ENCODE measurements at places on chromosomes 12 and 14.
A peak's percentile ranks its signal among the peaks of the same experiment; 100 is the strongest.

GRCh38 chr12:128743916-128744315, 79.8 kb downstream of the SLC15A4 start:
- peak; percentile 72 for DNase-seq

GRCh38 chr14:33609582-33609981, 341.3 kb downstream of the EGLN3 start:
- no peak for DNase-seq

GRCh38 chr14:31084385-31084784, 58.2 kb upstream of the STRN3 start:
- DNase-seq, result peak; percentile 47

DNA sequence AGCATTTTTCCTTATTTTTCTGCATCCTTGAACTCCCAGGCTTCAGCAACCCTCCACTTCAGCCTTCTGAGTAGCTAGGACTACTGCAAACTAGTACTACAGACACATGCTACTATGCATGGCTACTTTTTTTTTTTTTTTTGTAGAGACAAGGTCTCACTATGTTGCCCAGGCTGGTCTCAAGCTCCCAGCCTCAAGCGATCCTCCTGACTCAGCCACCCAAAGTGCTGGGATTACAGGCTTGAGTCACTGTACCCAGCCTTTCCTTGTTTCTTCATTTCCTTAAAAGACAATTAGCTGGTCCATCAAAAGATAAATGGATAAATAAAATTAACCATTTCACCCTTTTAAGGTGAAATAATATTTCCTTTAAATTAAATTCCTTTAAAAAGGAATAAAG, 205.8 kb downstream of the SPTSSA start:
- no peak for DNase-seq

- DNase-seq, result no peak
Measured at GRCh38 chr12:123449249-123449733, 8.6 kb upstream of the SNRNP35 start.

DNA sequence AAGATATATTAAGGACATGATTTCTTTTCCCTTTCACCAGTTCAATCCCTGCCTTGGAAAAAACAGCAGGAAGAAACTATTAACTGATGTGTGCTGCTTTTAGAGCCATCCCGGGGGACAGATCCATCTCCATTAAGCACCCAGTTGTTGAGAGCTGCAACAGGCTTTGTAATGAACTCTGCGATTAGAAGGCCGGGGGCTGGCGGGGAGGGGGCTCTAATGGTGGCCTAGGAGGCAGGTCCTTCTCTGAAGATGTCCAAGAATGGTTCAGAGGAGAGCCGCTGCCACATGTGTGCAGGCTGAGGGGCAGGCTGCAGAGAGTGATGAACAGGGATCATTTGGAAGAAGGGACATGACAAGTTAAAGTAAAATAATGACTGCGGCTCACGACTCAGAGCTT, 67.8 kb downstream of the GALNT8 start:
- no peak for DNase-seq

All from GM12865 (cell line).